ENCODE measurements at places on chromosomes 1 and 21.

GRCh38 chr1:53868565-53868964, 21.0 kb downstream of the YIPF1 start:
- DNase-seq: no peak

- no peak for DNase-seq
Observed at GRCh38 chr1:117534995-117535467, 70.8 kb upstream of the TENT5C start.

- DNase-seq: no peak
Observed at GRCh38 chr1:18632783-18633421, 2.3 kb downstream of the PAX7 start.

- no peak for DNase-seq
Observed at GRCh38 chr1:34640654-34641401, 114.0 kb upstream of the GJB5 start.

DNA sequence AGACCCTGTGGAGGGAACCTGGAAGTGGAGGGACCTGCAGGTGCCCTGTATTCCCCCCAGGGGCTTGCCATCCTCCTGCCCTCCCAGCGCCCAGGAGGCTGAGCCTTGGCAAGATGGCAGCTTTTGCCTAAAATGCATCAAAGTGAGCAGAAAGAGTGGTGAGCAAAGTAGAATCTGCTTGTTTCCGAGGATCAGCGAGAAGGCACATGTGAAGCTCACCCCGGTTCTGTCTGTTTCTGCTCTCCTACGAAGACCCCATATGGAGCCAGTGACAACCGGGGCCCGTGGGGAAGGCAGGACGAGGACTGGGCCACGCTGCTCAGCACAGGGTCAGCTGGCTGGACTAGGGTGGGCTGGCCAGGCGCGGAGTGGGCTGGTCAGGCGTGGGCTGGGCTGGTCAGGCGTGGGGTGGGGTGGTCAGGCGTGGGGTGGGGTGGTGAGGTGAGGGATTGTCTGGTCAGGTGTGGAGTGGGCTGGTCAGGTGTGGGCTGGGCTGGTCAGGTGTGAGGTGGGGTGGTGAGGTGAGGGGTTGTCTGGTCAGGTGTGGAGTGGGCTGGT, 5.2 kb upstream of the FNDC10 start:
- DNase-seq: no peak

GRCh38 chr1:219373616-219373935, 199.9 kb downstream of the LYPLAL1 start:
- DNase-seq: no peak

DNA sequence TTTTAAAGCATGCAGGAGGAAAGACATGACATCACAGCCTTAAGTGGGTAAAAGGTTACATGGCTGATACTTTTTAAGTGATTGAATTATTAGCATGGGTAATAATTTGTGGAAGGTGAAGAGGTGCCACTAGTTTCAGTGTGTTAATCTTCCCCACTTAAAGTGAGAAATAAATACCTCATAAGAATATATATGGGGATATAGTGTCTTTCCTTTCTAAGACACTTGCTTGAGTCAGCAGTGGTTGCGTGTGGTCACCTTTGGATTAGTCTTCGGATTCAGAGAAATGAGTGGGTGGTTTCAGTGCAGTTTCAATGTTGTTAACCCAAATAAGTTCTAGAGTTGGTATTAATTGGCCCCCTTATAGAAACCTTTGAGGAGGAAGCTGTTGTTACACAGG, 94.1 kb downstream of the ADGRL2 start:
- no peak for DNase-seq

DNA sequence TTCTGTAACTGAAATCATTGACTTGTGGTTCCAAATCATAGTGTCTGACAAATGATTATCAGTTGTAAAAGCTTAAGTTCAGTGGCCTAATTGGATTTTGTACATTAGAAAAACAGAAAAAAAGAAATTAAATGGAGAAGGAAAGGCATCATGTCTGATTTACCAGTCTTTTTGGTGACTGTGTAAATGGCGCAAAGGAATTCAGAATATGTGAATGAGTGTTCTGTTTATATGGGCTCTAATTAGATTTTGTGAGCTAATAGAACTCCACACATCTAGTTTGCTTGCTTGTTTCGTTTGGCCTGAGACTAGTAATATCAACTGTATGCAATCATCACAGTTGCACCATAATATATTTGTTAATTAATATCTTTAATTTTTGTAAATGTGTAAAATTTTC, 151.7 kb downstream of the PLA2G4A start:
- DNase-seq: no peak

GRCh38 chr1:151936653-151937052, 27.3 kb upstream of the THEM4 start:
- DNase-seq: no peak

- no peak for DNase-seq
Observed at GRCh38 chr1:50208315-50208714, 99.6 kb downstream of the ELAVL4 start.

- DNase-seq: no peak
Observed at GRCh38 chr1:190754666-190755065, 277.0 kb upstream of the BRINP3 start.

DNA sequence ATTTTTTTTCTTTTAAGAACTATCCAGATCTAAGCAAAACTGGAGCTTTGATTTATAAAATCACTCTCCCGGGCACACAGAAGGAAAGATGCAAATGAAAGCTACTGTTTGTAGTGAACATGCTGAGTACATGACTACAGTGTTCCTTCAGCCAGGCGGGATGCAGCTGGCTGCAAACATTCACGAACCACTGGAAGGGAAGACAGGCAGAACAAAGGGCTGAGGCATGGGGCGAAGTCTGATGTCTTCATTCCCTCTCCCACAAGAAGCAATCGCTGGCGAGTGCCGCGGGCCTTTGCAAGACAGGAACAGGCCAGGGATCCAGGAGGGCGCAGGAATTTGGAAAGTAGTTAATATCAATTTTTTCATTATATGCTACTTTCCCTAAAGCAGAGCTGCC, 257.9 kb upstream of the AJAP1 start:
- no peak for DNase-seq

DNA sequence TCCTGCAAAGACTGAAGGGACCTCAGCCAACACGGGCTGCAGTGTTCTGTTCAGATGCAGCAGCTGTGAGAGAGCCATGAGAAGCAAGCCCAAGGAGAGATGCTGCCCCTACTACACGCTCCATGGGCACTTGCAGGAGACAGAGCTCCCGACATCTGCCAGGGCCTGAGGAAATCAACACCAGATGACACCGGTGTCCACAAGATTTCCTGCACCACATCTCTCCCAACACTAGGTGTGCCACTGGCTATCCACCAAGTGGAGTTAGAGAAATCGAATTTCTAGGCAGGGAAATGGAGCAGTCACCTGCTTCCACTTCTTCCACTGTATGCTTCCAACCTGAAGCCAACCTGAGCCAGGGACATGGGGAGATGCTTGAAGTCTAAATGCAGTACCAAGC, 445.3 kb downstream of the RWDD3 start:
- DNase-seq: no peak

- no peak for DNase-seq
Observed at GRCh38 chr1:46302641-46303037, 777 bp downstream of the LRRC41 start.

DNA sequence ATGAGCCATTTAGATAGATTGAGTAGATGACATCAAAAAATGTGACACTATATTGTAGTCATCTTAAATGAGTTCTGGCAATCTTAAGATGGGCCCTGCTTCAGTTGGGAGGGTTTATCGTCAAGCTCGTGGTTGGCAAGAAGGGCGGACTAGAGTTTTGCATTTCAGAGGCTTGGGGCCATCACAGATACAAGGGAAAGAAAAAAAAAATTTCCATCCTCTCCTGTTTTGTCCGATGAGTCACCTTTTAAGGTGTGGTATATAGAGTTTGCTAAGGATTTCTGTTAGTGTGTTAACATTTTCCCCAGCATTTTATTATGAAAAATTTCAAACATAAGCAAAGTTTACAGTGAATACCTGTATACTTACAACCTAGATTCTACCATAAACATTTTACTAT, 31.8 kb upstream of the KCNQ4 start:
- no peak for DNase-seq

GRCh38 chr1:229002037-229002436, 266.8 kb downstream of the RHOU start:
- no peak for DNase-seq

- DNase-seq: no peak
Observed at GRCh38 chr1:218711001-218711400, 365.9 kb downstream of the TGFB2 start.

GRCh38 chr1:2430592-2430973, 18.2 kb upstream of the PEX10 start:
- no peak for DNase-seq

DNA sequence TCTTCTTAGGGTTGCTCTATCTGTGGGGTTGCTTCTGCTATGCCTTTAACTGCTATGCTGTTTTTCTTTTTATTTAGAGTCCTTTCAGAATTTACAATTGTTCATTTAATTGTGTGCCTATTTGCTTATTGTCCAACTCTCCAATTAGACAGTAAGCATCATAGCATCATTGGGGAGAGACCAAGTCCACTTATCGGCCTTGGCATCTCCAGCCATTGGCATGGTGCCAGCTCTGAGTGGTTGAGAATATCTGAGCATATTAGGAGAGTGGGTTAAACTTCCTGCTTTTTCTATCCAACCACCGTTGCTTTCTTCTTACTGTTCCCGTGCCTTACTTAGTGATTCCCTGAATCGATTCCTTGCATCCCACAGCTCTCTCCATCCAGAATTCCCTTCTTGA, 535.0 kb downstream of the AJAP1 start:
- DNase-seq: no peak

DNA sequence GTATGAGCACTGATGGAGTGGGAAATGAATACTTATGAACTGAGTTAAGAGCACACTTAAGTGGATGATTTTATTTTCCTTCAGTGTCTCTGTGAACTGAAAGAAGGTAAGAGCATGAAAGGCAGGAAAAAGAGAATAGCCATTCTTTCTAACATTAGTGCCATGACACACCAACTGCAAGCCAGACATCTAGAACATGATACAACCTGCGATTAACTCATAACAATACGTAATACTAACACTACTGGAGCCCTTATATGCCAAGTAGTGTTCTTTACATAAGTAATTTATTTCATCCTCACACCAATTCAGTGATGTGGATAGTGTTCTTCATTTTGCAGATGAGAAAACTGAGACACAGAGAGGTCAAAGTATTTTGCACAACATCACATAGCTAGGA, 56.7 kb downstream of the PRRX1 start:
- no peak for DNase-seq

- no peak for DNase-seq
Observed at GRCh38 chr1:234163267-234163919, 209.9 kb upstream of the COA6 start.

GRCh38 chr1:201731592-201731991, 97.4 kb upstream of the IPO9 start:
- no peak for DNase-seq
